ENCODE measurements at places on chromosomes 3 and 15.

- peak overlapping the region; percentile 59 for H3K4me3 ChIP-seq
- H3K4me1 ChIP-seq: peaks cover 43% of the 10 kb centered on the region
- H3K27me3 ChIP-seq: no peaks in the 10 kb centered on the region
- DNase-seq: no peak
- H3K27ac ChIP-seq: peak overlapping the region; percentile 89
These were observed 102.4 kb downstream of the KLHL25 start for GRCh38 chr15:85692321-85692720.

- no peaks in the 10 kb centered on the region for H3K27me3 ChIP-seq
- H3K36me3 ChIP-seq: peaks cover 15% of the 10 kb centered on the region
- no peaks in the 10 kb centered on the region for H3K4me1 ChIP-seq
- H3K27ac ChIP-seq: no peak overlapping the region
- no peak for DNase-seq
- H3K4me3 ChIP-seq: no peak overlapping the region
These were observed 54.3 kb downstream of the AAGAB start for GRCh38 chr15:67199881-67200763.

- DNase-seq: no peak
- H3K27ac ChIP-seq: no peak overlapping the region
- H3K27me3 ChIP-seq: no peaks in the 10 kb centered on the region
- H3K4me1 ChIP-seq: no peaks in the 10 kb centered on the region
- peaks cover 4% of the 10 kb centered on the region for H3K36me3 ChIP-seq
- no peak overlapping the region for H3K4me3 ChIP-seq
These were observed 54.4 kb downstream of the ATP1B3 start for GRCh38 chr3:141930801-141931200.

DNA sequence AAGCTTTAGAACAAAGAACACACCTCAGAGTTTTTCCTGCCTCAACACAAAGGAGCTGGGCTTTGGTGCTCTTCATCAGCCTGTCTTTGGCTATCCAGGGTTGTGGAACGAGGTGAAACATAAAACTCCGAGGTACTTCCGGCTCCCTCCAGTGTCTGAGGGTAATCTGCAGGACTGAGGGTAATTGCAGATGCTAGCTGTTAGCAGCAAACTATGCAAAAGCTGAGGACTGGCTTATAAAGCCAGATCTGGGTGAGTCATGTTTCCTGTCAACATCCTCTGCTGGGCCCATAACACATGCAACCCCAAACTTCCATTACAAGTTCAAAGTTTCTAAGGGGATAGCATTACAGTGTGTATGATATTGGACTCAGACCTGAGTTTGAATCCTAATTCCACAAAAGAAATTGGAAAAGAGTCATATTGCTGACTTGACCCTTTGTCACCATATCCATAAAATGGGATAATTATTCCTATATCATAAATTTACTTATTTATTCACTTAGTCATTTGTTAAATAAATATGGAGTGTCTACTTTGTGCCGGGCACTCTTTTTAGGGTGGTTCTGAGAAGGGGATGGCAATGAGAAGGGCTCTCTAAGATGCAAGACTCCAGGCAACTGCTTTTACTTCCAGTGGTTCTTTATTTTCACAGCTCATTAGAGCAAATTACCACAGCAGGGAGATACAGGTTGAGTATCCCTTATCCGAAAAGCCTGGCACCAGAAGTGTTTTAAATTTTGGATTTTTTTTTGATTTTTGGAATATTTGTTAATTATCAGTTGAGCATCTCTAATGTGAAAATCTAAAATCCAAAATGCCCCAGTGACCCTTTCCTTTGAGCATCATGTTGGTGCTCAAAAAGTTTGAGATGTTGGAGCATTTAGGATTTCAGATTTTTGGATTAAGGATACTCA is 9.5 kb upstream of the TRIM69 start:
- H3K27me3 ChIP-seq: no peaks in the 10 kb centered on the region
- H3K36me3 ChIP-seq: peaks cover 2% of the 10 kb centered on the region
- DNase-seq: peak; percentile 74
- H3K27ac ChIP-seq: peak overlapping the region; percentile 98

- no peak overlapping the region for H3K4me3 ChIP-seq
- H3K36me3 ChIP-seq: no peaks in the 10 kb centered on the region
- no peaks in the 10 kb centered on the region for H3K4me1 ChIP-seq
- no peaks in the 10 kb centered on the region for H3K27me3 ChIP-seq
These were observed 114.0 kb downstream of the MAGI1 start for GRCh38 chr3:65924762-65925161.

DNA sequence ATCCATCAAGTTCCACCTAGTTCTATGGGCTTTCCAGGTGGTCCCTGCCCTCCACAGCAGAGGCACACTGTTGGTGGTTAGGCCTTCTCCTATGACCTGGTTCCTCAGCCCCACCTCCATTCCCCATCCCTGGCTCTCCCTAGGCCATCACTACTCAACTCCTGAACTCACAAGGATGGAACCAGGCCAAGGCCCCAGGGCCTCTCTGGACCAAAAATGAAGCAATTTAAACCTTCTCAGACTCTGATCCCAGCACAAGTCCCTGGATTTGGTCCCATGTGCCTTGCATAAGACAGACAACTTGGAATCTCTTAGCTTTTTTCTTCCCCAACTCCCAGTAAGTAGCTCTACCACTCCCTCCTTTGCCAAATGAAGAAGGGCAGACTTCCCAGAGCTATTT is 14.4 kb upstream of the ACAN start:
- no peak overlapping the region for H3K27ac ChIP-seq
- H3K4me3 ChIP-seq: no peak overlapping the region
- DNase-seq: no peak

GRCh38 chr15:65409036-65409631 is 13.6 kb downstream of the IGDCC4 start:
- no peaks in the 10 kb centered on the region for H3K27me3 ChIP-seq
- no peak overlapping the region for H3K27ac ChIP-seq
- no peaks in the 10 kb centered on the region for H3K4me1 ChIP-seq

DNA sequence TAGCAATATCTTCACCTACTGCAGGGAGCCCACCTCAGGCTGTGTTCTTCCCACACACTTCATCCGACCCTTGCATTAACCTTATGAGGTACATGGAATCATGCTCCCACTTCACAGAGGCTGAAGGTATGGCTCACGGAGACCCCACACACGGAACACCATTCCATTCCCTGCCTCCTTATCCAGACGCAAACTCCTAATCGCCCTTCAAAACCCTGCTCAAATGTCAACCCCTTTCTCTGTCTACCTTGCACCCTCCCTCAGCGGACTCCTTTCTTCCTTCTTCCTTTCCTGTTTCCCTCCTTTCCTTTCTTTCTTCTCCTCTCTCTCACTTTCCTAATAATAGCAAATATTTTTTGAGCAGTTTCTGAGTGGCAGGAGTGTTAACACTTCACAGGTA is 23.8 kb downstream of the IQSEC1 start:
- no peak overlapping the region for H3K4me3 ChIP-seq

- no peak for DNase-seq
- H3K27ac ChIP-seq: no peak overlapping the region
- H3K36me3 ChIP-seq: no peaks in the 10 kb centered on the region
- no peak overlapping the region for H3K4me3 ChIP-seq
- no peaks in the 10 kb centered on the region for H3K27me3 ChIP-seq
- H3K4me1 ChIP-seq: no peaks in the 10 kb centered on the region
These were observed 42.6 kb downstream of the ZNF280D start for GRCh38 chr15:56690733-56691132.

GRCh38 chr3:34319881-34320280 is 521.5 kb downstream of the PDCD6IP start:
- no peaks in the 10 kb centered on the region for H3K4me1 ChIP-seq
- H3K27ac ChIP-seq: no peak overlapping the region
- no peak for DNase-seq
- H3K27me3 ChIP-seq: no peaks in the 10 kb centered on the region
- no peak overlapping the region for H3K4me3 ChIP-seq

DNA sequence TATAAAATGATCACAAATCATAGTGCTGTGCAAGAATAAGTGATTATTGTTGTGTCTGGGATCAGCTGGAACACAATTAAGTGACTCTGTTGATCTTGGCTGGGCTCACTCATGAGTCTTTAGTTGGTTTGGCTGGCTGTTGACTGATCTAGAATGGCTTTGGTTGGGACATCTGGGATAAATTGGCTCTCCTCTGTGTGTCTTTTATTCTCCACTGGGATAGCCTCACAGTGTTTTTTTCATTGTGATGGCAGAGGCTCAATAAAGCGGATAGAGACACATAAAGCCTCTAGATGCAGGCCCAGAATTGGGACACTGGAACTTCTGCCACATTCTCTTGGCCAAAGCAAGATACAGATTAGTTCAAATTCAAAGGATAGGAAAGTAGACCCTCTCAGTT is 735.6 kb downstream of the PDCD6IP start:
- no peaks in the 10 kb centered on the region for H3K27me3 ChIP-seq
- no peak overlapping the region for H3K4me3 ChIP-seq
- no peaks in the 10 kb centered on the region for H3K36me3 ChIP-seq
- H3K27ac ChIP-seq: no peak overlapping the region

- H3K36me3 ChIP-seq: no peaks in the 10 kb centered on the region
- no peak overlapping the region for H3K27ac ChIP-seq
- no peaks in the 10 kb centered on the region for H3K4me1 ChIP-seq
- H3K27me3 ChIP-seq: no peaks in the 10 kb centered on the region
- no peak overlapping the region for H3K4me3 ChIP-seq
- no peak for DNase-seq
These were observed 35.2 kb downstream of the NCEH1 start for GRCh38 chr3:172675441-172676193.

GRCh38 chr3:51610708-51611107 is 60.3 kb upstream of the TEX264 start:
- no peak for DNase-seq
- no peak overlapping the region for H3K27ac ChIP-seq
- no peak overlapping the region for H3K4me3 ChIP-seq
- H3K4me1 ChIP-seq: no peaks in the 10 kb centered on the region
- H3K27me3 ChIP-seq: no peaks in the 10 kb centered on the region

GRCh38 chr3:36700537-36701248 is 63.7 kb downstream of the DCLK3 start:
- DNase-seq: no peak
- no peak overlapping the region for H3K4me3 ChIP-seq
- no peaks in the 10 kb centered on the region for H3K27me3 ChIP-seq

- H3K27me3 ChIP-seq: no peaks in the 10 kb centered on the region
- H3K4me3 ChIP-seq: no peak overlapping the region
- no peak for DNase-seq
- no peak overlapping the region for H3K27ac ChIP-seq
- no peaks in the 10 kb centered on the region for H3K36me3 ChIP-seq
- H3K4me1 ChIP-seq: no peaks in the 10 kb centered on the region
These were observed 2.1 kb upstream of the ANP32A start for GRCh38 chr15:68822818-68823217.

Measured in effector memory CD4-positive, alpha-beta T cell (primary cell).